Kidney capillary endothelial cell (primary cell): ENCODE measurements at places on chromosomes 12 and 14.
A peak's percentile ranks its signal among the peaks of the same experiment; 100 is the strongest.

DNA sequence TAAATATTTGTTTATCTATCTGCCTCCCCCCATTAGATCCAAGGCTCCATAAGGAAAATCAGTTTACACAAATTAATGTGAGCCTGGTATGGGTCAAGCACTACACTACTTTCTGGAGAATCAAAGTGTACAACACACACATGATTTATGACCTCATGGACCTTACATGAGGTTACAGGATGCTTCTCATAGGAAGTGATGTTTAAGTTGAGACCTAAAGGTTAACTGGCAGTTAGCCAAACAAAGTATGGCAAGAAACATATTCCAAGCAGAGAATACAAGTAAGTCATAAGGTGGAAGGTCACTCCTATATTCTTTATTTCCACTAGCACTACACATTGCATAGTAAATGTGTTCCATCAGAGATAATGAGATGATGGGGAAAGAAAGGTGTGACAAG lies 39.2 kb downstream of the OSBPL8 start:
- DNase-seq: peak; percentile 21

DNA sequence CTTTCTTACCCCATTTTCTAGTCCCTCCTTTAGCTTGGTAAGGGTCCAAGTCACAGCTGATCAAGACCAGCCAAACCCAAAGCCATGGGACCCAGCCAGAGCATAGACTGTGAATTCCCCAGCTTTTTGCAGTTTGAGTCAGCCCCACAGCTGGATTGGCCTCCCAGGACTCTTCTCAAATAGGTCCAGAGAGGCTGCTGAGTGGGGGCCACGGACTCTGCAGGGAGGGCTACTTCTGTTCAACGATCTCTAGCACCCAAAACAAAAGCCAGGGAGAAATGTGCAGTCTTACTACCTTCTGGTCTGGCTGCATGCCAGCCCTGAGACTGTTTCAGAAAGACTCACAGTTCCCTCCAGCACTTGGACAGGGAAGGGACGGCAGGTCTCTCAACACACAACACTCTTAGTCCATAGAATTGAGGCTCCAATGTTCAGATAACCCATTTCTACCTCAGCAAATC lies 1.6 kb downstream of the VDR start:
- DNase-seq: no peak

DNA sequence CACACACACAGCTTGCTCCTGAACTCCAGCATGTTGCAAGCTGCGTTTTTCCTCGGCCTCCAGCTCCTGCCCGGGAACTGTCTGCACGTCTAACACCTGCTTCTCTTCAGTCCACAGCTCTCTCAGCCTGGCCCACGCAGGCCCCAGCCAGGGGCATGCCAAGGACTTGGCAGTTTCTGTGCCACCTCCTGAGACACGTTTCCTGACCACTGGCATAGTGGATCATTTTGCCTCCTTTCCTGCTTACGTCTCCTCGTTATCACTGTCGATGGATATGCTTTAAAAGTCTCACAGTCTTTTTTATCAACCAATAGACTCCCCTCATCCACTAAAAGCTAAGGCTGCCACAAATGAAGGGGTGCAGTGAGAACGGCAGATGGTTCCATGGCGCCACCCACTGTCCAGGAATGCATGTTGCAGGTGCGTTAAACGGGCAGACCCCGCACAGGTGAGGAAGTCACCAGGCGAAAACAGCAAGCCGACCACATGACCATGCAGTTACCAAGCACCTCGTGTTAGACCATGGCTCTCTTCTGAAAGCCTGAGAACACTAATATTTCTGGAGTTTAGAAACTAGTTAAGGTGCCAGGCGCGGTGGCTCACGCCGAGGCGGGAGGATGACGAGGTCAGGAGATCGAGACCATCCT lies 14.7 kb upstream of the TEAD4 start:
- DNase-seq: no peak

- peak; percentile 99 for DNase-seq
Observed at GRCh38 chr14:92460916-92461579, 52.5 kb upstream of the RIN3 start.

DNA sequence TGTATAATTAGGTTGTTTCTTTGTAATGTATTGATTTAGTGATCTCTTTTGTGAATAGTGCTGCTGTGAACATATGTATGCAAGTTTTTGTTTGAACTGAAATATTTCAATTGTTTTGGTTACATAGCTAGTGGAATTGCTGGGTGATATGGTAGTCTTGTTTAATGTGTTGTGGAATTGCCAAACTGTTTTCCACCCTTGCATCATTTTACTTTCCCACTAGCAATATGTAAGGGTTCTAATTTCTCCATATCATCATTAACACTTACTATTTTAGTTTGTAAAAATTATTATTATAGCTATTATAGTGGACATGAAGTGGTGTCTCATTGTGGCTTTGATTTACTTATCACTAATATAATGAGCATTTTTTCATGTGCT lies 5.9 kb downstream of the G2E3 start:
- no peak for DNase-seq

DNA sequence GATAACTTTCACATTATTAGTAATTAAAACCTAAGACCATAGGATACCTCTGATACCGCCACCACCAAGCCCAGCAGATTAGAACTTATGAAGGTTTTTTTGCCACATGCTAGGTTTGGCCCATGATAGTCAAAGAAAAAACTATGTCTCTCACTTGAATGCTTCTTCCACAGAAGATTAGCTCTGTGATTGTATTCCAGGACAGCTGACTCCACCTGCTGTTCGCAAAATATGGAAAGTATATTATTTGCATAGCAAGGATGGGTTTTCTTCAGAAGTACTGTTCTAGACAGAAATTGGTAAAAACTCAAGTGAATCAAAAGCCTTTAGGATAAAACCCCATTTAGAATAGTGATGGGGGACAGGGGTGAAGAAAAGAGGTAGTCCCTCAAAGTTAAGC lies 42.2 kb downstream of the PPFIBP1 start:
- no peak for DNase-seq

DNA sequence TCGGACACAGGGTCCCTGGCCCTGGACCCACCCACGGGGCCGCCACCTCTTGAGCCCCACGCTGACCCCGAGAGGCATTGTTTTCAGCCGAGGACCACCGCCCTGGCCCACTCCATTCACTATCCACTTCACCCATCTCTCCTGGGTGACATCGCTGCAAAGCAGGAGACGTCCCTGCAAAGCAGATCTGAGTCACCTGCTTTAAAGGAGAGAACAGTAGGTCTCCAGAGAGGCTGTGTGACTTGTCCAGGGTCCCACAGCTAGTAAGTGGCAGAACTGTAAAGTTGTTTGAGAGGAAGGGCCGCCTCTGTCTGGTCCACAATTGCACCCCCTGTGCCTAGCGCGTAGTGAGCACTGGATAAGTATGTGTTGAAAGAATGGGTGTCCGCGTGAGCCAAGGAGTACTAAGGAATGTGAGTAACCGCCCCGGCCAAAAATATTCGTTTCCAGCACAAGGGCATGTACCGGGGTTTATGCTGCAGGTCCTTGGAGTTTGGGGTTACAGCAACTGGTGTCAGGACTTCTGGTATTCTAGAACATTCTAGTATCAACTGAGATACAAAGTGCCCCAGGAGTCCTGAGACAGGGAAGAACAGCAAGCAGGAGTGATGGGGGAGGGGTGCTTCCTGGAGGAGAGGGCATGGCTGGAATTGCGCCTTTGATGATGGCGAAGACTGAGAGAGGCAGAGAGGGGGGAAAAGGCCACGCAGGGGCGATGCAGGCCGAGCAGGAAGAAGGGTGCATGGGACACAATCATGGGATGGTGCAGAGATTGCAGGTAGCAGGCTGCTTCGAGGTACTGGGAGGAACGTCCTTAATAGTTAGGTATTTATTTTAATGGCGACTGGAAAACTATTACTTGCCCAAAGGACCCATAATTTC lies 91.1 kb downstream of the SCARB1 start:
- DNase-seq: no peak

- DNase-seq: no peak
Observed at GRCh38 chr14:50051706-50052105, 64.7 kb downstream of the VCPKMT start.

- DNase-seq: no peak
Observed at GRCh38 chr12:2902272-2902880, 11.7 kb downstream of the TULP3 start.

DNA sequence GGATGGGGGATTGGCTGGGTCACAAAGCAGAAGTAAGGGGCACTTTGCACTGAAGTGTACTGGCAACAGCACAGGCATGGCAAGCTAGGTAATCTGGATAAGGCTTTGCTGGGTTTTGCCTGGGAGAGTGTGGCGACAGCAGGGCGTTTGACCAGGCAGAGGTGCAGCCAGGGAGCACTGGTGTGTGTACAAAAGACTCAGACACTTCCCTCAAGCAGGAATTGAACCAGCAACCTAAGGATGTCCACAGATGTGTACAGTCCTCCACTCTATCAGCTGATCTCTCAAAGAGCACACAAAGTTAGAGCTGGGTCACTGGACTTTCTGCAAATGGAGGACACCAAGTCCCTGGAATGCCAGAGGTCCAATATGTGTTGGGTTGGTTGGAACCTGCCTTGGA lies 15.4 kb upstream of the RNASE4 start:
- no peak for DNase-seq

DNA sequence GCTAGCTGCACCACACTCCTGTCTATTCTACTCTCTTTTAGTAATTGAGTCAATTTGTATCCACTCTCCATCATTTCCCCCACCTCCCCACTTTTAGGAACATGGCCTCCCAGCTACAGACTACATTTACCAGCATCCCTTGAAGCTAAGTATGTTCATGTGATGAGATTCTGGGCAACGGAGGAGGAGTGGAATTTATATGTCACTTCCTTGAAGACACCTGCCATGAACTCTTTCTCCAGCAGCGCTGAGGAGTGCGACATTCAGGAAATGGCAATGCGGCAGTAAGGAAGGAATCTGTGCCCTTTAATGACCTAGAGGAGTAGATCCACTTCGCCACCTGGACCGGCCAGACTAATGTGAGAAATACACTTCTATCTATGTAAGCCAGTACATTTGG lies 243.7 kb upstream of the DIO2 start:
- peak; percentile 3 for DNase-seq

DNA sequence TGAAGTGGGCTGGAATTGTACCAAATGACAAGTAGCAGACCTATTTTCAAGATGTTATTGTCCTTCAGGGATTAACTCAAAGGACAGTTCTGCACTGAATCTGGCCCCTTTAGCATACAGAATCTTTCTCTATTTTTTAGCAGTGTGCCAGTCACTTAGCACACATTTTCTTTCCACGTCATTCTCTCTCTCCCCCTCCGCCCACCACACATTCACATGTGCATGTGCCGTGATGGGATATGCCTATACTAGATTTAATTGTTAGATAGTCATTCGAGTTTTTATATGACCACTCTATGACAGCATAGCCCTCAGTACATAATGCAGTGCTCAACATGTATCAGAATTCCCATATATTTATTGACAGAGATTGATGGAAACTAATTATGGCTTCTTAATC lies 129.1 kb downstream of the KCNC2 start:
- DNase-seq: no peak

GRCh38 chr14:71089971-71090370 lies 182.7 kb downstream of the PCNX1 start:
- no peak for DNase-seq

DNA sequence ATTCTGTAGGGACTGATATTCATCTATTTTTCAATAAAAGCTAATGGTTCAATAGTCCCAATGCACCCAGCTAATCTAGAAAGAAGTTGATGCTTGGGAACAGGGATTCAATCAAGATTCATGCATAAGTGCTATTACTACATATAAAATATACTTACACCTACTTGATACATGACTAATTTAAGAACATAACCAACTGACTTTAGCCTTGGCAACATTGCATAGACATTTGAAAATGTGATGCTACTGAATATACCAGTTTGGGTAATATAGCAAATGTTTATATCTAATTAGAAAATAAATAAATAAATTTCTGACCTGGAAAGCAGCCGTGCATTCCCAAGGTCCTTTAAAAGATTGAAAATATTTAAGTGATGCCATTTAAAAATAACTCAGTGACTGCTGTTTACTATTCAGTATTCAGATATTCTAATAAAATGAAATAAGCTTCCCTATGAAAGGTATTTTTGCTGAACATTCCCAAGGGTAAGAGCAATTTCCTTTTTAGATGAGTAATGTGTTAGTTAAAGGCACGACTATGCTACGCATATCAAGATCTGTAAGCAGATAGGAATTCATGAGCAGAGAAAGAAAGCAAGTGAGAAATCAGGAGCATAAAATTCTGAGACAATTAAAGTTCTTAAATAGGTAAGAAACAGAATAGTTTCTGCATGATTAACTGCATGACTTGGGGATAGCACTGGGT lies 160.6 kb upstream of the SYT1 start:
- peak; percentile 95 for DNase-seq

GRCh38 chr12:114284041-114284440 lies 121.9 kb downstream of the TBX5 start:
- DNase-seq: no peak

DNA sequence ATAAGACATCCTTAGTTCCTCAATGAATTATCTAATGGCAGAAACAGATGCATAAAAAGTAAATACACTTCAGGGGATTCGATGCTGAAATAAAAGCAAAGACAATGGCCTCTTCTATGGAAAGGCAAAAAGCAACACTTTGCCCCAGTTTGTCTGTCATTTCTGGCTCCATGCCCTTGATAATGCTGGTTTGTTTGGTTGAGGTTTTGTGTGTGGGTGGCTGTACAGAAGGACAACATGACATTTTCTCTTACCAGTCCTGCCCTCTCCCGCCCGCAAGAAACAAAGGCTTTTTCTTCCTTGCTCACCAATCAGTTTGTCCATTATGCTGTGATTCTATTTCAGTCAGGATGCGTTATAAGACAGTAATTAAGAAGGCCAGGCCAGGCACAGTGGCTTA lies 18.1 kb upstream of the WDR89 start:
- no peak for DNase-seq

GRCh38 chr12:26156201-26156871 lies 31.5 kb upstream of the BHLHE41 start:
- DNase-seq: peak; percentile 38

- DNase-seq: no peak
Observed at GRCh38 chr14:89067293-89067972, 243.0 kb downstream of the TTC8 start.

DNA sequence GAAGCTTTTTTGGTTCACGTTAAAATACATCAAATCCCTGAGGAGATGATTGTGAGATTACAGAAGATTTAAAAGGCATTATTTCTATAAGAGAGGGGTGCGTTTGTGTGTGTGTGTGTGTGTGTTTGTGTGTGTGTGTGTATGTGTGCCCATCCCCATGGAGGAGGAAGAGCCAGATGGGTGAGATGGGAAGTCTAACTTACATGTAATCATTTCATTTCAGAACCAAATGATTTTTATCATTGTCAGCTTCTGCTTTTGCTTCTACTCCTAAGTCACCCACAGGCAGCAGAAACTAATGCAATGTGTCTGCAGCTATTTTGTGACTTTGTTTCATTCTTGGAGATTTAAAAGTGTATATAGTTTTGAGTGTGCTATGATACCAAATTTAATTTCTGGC lies 68.7 kb downstream of the SLC4A8 start:
- DNase-seq: no peak

- no peak for DNase-seq
Observed at GRCh38 chr12:106982229-106982628, 4.7 kb downstream of the MTERF2 start.

- no peak for DNase-seq
Observed at GRCh38 chr12:50006280-50006679, 19.0 kb downstream of the RACGAP1 start.

GRCh38 chr14:81728447-81728846 lies 194.8 kb upstream of the SEL1L start:
- no peak for DNase-seq
